ENCODE measurements at places on chromosomes 5 and 9. TPM values are rescaled to one million over a fixed set of nuclear protein-coding genes. Genes with fewer than 3 reads are reported as not detected.

SLC22A4 gene
- 6.4 TPM for total RNA-seq

PELO gene
- total RNA-seq = 17.9 TPM

TMEM215 gene
- total RNA-seq = not detected

TTC33 gene
- 9.7 TPM for total RNA-seq

HACD4 gene
- total RNA-seq = 0.96 TPM

CCIN gene
- not detected for total RNA-seq

TAF1L gene
- total RNA-seq = not detected

LCN12 gene
- total RNA-seq = 0.82 TPM

LRRTM2 gene
- total RNA-seq = not detected

SOHLH1 gene
- 0.12 TPM for total RNA-seq

PCDHB16 gene
- 0.08 TPM for total RNA-seq

GKAP1 gene
- 4.1 TPM for total RNA-seq

IER5L gene
- total RNA-seq = 20.0 TPM

GNG10 gene
- total RNA-seq = 59.4 TPM

BTNL9 gene
- total RNA-seq = 0.77 TPM

DNAI1 gene
- 0.13 TPM for total RNA-seq

TRAF2 gene
- total RNA-seq = 43.3 TPM

LRRC70 gene
- not detected for total RNA-seq

ABO gene
- not detected for total RNA-seq

PCDHGC3 gene
- 6.7 TPM for total RNA-seq

HSPB3 gene
- total RNA-seq = not detected

INSYN2B gene
- 0.13 TPM for total RNA-seq

SPEF2 gene
- 1.5 TPM for total RNA-seq

MYOT gene
- total RNA-seq = not detected

TMEM245 gene
- total RNA-seq = 52.4 TPM

ACTBL2 gene
- 0.07 TPM for total RNA-seq

CCDC183 gene
- 0.44 TPM for total RNA-seq

ECSCR gene
- not detected for total RNA-seq

ARHGEF28 gene
- total RNA-seq = 13.3 TPM

RFESD gene
- 2.1 TPM for total RNA-seq

PCDHGA9 gene
- total RNA-seq = 0.07 TPM

GABRA6 gene
- total RNA-seq = not detected

CCNI2 gene
- 0.07 TPM for total RNA-seq

ZNF354C gene
- total RNA-seq = 0.74 TPM

FOXD4L5 gene
- total RNA-seq = 0.03 TPM

SFXN1 gene
- total RNA-seq = 89.2 TPM

MTMR12 gene
- total RNA-seq = 21.8 TPM

SUB1 gene
- total RNA-seq = 169 TPM

ADAMTSL1 gene
- total RNA-seq = 0.11 TPM

C5orf46 gene
- total RNA-seq = not detected

GMCL2 gene
- not detected for total RNA-seq

ZDHHC11B gene
- total RNA-seq = 1.1 TPM

DIAPH1 gene
- 96.0 TPM for total RNA-seq

IRX1 gene
- total RNA-seq = not detected

TARS1 gene
- total RNA-seq = 167 TPM

SLC6A19 gene
- 0.38 TPM for total RNA-seq

CNTFR gene
- 0.17 TPM for total RNA-seq

SPINK7 gene
- total RNA-seq = not detected

MVB12B gene
- total RNA-seq = 7.8 TPM

TMEM232 gene
- 0.20 TPM for total RNA-seq

SLC34A3 gene
- 0.07 TPM for total RNA-seq

HMCN2 gene
- total RNA-seq = not detected

IFNE gene
- 1.1 TPM for total RNA-seq

CENPH gene
- total RNA-seq = 31.0 TPM

DIRAS2 gene
- total RNA-seq = not detected

DENND1A gene
- 9.4 TPM for total RNA-seq

CATSPER3 gene
- 0.22 TPM for total RNA-seq
